ENCODE measurements at places on chromosomes 13 and 19.

DNA sequence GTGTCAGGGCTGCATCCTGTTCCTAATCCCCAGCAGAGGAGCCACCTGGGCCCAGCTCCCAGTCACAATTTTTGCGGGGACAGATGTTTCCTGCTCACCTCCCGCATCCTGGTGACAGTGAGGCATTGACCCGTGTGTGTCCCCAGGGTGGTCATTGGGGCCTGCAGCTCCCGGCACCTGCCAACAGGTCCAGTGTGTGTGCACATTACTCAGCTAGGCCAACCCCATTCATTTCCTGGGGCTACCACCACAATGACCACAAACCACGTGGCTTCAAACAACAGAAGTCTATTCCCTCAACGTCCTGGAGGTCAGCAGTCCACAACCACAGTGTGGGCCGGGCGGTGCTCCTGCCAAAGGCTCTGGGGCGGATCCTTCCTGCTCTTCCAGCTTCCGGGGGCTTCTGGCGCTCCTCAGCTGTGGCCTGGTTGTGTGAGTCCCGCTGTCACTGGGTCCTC lies 11.9 kb upstream of the F2RL3 start:
- no peak for DNase-seq

GRCh38 chr19:10543420-10544241 lies at the start of gene ATG4D:
TSS of gene ATG4D (plus strand) at chr19:10543904. CDS start at chr19:10544091, 187 bp downstream.
- DNase-seq, result peak; percentile 77

GRCh38 chr19:15101479-15102082 lies 5.6 kb upstream of the SYDE1 start:
- peak; percentile 36 for DNase-seq

GRCh38 chr19:7506385-7507328 lies 9.2 kb upstream of the ZNF358 start:
- DNase-seq, result no peak

DNA sequence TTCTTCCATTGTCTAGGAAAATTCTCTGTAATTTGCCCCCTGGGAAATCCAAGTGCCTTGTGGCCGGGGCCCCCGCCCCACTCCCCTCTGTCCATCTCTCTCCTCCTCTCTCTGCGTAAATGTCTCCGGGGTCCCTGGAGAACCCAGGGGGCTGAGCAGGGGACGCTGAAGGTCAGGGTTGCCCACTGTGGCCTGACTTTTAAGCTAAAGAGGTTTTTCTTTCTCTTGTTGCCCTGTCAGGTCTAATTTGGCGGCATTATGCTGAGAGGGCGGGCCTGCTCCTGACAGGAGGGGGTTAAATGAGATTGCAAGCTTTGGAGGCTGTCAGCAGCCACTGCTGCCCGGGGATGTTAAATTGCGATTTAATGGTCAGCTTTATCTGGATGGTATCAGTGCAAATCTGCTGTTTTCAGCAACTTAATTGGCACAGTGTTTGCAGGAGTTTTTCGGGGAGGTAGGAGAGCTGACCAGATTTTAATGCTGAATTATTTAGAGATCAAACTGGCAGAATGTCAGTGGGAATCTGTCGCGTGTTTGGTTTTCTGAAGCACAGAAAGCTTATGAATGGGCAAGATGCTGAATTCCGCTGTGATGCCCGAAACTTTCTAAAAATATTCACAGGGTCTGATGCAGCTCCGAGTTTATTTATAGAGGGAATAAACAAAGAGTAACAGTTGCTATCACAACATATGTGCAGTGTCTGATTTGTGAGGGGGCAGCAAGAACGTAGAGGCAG lies 93.2 kb upstream of the SOX1 start:
- DNase-seq, result no peak

DNA sequence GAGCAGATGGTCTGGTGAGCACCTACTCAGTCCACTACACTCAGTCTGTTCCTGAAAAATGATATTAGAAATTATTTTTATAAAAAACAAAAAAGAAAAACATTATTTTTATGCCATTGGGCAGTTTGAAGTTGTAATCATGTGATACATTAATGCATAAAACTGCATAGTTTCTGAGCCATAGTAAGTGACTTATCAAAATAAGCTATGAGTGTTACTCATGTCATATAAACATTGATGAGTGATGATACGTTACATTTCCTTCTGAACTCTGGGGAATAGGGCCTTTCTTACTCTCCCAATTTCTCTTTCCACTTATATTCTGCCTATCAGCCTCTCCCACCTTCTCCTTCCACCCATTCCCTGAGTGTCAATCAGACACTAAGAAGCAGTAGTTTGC lies 8.9 kb downstream of the ZNF805 start:
- DNase-seq, result no peak

- no peak for DNase-seq
Measured at GRCh38 chr13:48615049-48615448, 38.7 kb upstream of the CYSLTR2 start.

GRCh38 chr19:3778104-3778867 lies 6.3 kb upstream of the RAX2 start:
- DNase-seq, result no peak

DNA sequence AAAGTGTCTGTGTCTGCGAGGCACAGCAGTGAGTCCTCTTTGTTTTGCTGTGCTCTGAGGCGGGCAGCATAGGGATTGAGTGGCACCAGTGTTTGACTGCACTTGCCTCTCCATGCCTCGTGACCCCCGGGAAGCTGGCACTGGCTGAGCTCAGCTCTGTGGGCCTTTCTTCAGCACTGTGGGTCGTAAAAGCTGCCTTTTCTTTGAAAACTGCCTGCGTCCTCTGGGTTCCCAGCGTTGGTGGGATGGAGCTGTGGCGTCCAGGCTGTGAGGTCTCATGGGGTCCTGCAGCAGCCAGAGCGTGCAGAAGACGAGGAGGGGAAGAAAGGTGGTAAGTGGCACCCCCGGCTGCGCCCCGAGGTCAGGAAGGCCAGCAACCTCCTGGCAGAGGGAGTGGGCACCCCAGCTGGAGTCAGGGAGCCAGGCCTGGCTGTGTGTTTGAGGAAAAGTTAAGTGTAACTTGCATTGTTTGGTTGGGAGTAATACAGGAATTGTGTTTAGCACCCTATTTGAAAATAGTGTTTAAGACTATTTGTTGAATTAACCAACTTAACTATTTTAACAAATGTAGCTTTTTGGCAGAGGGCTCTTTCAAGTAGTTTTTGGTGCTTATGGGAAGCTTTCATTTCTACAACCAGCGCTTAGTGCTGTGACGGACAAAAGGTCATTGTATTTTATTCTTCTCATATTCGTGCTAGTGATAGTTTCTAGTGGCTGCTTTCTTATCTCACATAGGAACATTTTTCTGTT lies 79.3 kb upstream of the TEX29 start:
- no peak for DNase-seq

GRCh38 chr13:51396352-51396751 lies 56.5 kb downstream of the INTS6 start:
- DNase-seq, result no peak

- no peak for DNase-seq
Measured at GRCh38 chr19:28424077-28424476, 788.9 kb downstream of the UQCRFS1 start.

DNA sequence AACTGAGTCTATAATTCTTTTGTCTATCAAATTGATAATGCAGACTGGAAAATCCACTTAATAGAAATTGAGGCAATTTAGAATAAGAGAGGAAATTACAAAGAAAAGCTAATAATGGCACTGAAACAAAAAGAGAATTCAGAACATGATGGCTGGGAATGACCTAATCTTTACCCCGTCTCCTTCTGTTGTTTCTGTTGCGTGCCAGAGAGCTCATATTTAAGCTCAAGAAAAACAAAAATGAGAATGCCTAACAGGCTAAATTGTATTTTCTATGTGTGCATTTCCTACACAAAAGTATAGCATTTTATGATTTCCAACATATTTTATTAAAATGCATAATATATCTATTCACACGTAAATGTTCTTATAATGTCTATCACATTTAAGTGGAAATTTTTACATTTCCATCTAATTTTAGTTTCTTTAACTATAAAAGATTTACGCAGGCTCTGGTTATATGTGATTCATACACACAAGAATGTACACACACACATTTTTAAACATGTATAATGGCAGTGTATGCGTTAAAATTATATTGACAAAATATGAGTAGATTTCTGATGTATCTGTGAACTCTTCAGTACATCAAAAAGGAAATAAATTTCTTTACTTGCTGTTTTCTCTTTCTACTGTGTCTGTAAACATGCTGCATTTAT lies 432.3 kb downstream of the SLITRK6 start:
- DNase-seq, result no peak

- no peak for DNase-seq
Measured at GRCh38 chr13:38664906-38665305, 22.0 kb upstream of the FREM2 start.

DNA sequence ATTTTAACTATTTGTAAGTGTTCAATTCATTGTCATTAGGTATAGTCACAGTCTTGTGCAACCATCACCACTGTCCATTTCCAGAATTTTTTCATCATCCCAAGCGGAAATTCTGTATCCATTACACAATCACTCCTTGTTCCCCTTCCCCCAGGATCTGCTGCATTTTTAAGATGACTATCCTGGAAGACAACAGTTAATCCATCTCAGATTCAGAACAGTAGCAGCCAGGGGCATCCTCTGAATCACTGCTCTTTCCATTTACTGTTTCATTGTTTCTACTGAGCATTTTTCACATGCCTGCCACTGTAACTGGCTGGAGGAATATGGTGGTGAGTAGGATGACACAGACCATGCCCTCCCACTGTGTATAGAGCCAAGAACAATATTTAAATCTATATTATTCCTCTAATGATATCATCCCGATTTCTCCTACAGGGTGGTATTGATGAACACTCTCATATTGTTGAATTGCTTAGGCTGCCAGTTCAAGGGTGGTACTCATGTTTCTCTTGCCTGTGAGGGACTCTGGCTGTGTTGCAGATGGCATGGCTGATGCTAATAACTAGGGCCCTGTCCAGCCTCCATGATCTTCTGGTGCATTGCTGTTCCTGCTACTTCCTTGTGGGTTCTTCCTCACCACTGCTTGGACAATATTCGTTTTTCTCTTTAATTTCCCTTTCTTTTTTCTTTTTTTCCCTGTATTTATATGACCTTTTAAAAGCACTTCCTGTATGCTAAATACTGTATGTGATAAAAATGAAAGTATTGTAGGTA lies 59.0 kb downstream of the WDFY2 start:
- no peak for DNase-seq

DNA sequence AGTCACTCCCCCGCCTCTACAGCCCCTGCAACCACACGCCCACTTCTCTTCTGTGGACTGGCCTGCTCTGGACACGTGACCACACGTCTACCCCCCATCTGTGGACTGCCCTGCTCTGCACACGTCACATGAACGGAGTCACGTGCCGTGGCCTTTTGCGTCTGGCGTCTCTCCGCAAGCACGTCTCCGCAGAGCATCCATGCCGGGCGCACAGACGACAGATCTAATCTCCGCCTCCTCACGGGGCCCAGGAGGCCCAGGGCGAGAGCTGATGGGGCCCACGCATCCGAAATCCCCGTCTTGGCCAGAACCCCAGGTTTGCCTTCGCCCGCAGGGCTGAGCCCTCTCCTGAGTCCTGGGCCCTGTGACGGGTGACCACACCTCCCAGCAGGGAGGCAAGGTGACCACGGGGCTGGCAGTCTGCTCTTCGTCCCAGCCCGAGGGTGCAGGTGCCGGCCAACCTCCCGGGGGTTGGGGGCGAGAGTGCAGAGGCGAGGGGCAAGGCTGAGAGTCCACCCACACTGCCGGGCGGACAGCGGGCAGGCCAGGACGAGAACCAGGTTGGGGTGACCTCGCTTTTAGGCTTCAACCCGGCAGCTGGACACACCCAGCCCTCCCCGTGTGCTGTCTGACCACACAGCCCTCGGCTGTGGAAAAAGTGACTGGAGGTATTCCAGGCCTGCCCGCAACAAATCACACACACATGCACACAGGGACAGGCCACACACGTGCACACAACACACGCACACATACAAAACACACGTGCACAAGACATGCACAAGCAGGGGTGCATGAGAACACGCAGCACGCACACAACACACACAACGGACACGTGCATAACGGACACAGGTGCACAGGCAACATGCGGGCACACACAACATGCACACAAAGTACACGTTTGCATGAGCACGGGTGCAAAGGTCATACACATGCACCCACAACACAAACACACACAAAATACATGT lies 3.9 kb downstream of the SBNO2 start:
- DNase-seq, result no peak

DNA sequence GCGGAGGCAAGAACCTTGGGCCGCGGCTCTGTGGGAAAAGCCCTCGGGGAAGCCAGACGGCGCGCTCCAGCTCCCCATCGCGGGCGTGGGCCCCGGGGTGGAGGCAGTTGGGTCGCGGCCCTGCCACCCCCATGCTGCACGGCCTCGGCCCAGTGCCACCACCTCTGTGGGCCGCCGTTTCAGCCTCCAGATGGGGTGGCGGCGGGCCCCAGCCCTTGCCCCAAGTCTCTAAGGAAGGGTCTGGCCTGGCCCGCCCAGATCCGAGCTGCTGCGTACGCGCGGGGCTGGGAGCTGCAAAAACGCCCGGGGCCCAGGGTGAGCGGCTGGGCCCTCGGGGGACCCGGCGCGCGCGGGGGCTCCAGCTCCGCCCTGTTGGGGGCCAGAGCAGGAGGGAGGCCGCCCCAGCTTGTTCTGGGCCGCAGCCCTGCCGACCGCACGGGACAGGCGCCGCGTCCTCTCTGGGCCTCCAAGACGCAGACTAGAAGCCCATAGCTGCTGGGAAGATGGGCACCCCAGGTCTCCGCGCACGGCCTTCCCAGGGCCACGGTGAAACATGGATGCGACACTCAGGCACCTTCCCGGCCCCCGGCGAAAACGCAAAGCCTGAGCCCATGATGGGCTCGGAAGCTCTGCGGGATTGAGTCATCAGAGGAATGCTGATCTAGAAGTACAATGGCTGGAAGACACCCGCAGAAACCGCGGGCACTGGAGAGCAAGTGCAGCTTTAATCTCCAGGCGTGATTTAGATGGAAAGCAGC lies 110.1 kb downstream of the KCTD15 start:
- no peak for DNase-seq

GRCh38 chr19:51271067-51271466 lies 20.2 kb downstream of the SIGLECL1 start:
- no peak for DNase-seq

DNA sequence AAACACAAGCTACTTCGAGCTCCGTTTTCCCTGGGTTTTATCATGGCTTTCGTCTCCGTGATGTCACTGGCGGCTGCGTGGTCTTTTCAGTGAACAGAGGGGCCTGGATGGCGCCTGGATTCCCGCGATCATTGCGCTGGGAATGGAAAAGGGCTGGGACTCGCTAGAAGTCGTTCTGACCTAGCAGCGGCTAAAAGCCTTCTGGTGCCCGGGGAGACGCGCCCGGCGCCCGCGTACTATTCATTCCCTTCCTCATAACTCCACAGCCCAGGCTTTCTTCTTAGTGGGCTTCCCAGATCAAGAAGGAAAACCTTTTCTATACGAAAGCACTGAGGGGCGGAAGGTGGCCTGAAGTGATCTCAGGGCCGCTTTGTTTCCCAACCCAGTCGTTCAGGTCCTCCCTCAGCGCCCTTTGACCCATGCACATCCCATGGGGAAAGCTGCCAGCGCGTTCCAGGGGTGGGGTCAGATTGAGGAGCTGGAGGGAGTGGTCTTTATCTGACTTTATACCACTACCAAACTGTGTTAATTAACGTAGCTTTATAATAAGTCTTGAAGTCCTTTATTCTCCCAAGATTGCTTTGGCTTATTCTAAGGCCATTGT lies 96.6 kb downstream of the ELF1 start:
- no peak for DNase-seq
